GM12878 (cell line): ENCODE measurements at places on chromosomes 5 and 9. TPM values are rescaled to one million over a fixed set of nuclear protein-coding genes. Genes with fewer than 3 reads are reported as not detected.

Gene SCGB3A2
- 0.24 TPM in 1 of 2 replicates, not detected in the other for polyA plus RNA-seq

Gene CDKN2B-AS1
- 0.66 and 0.78 TPM in 2 replicates for polyA plus RNA-seq

Gene COL23A1
- polyA plus RNA-seq: 0.26 and 0.83 TPM in 2 replicates

Gene COL5A1
- polyA plus RNA-seq: 0.13 and 0.22 TPM in 2 replicates

Gene IL33
- 0.08 TPM in 1 of 2 replicates, not detected in the other for polyA plus RNA-seq

Gene GCNT4
- polyA plus RNA-seq: 0.04 TPM in 1 of 2 replicates, not detected in the other

Gene OR1Q1
- polyA plus RNA-seq: not detected in 2 replicates

Gene STPG3
- not detected in 2 replicates for polyA plus RNA-seq

Gene LHX3
- polyA plus RNA-seq: not detected in 2 replicates

Gene ZNF883
- 0.14 and 0.29 TPM in 2 replicates for polyA plus RNA-seq

Gene TIFAB
- polyA plus RNA-seq: not detected in 2 replicates

- no peaks in the 10 kb centered on the region for H3K36me3 ChIP-seq
- DNase-seq: no peak
- H3K4me3 ChIP-seq: no peak overlapping the region
- H3K27me3 ChIP-seq: no peaks in the 10 kb centered on the region
Observed at GRCh38 chr9:2215921-2216441, 200.8 kb downstream of the SMARCA2 start.

DNA sequence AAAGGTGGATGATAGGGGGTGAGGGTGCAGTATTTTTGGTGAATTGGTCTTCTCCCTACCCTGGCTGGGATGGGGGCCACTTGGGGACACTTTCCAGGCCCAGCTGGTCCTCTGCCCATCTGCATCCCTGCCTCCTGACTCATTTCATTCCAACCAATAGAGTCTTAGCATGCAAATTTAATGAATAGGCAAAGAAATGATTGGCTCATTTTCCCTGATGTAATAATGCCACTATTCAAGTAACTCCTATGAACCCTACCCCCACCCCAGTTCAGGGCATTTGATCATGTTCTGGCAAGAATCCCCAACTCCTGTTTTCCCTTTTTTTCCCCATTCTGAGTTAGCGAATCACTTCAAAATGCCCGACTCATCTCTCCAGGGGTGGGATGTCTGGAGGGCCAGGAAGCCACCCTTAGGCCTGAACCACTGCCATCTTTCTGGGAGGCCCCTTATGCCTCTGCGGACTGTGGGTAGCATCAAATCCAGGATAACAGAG is 56.7 kb downstream of the PCDH1 start:
- H3K27ac ChIP-seq: no peak overlapping the region
- no peak overlapping the region for H3K4me3 ChIP-seq
- DNase-seq: no peak
- no peaks in the 10 kb centered on the region for H3K36me3 ChIP-seq

- no peak for DNase-seq
- peaks cover 13% of the 10 kb centered on the region for H3K36me3 ChIP-seq
- H3K27me3 ChIP-seq: no peaks in the 10 kb centered on the region
- H3K27ac ChIP-seq: peak overlapping the region; percentile 10; the same call in 1 of the 2 replicates
Observed at GRCh38 chr5:179796877-179797608, 3.3 kb downstream of the LTC4S start.

GRCh38 chr9:75715360-75715759 is 175.1 kb upstream of the PCSK5 start:
- no peak for DNase-seq
- no peaks in the 10 kb centered on the region for H3K36me3 ChIP-seq
- H3K4me1 ChIP-seq: no peaks in the 10 kb centered on the region

- no peaks in the 10 kb centered on the region for H3K27me3 ChIP-seq
- no peak overlapping the region for H3K27ac ChIP-seq
- H3K4me1 ChIP-seq: no peaks in the 10 kb centered on the region
- H3K36me3 ChIP-seq: no peaks in the 10 kb centered on the region
Observed at GRCh38 chr9:137945581-137945980, 68.0 kb downstream of the CACNA1B start.

GRCh38 chr9:96203867-96204501 is 98.0 kb downstream of the HSD17B3 start:
- no peaks in the 10 kb centered on the region for H3K4me1 ChIP-seq
- no peak for DNase-seq
- no peaks in the 10 kb centered on the region for H3K27me3 ChIP-seq
- no peak overlapping the region for H3K27ac ChIP-seq

DNA sequence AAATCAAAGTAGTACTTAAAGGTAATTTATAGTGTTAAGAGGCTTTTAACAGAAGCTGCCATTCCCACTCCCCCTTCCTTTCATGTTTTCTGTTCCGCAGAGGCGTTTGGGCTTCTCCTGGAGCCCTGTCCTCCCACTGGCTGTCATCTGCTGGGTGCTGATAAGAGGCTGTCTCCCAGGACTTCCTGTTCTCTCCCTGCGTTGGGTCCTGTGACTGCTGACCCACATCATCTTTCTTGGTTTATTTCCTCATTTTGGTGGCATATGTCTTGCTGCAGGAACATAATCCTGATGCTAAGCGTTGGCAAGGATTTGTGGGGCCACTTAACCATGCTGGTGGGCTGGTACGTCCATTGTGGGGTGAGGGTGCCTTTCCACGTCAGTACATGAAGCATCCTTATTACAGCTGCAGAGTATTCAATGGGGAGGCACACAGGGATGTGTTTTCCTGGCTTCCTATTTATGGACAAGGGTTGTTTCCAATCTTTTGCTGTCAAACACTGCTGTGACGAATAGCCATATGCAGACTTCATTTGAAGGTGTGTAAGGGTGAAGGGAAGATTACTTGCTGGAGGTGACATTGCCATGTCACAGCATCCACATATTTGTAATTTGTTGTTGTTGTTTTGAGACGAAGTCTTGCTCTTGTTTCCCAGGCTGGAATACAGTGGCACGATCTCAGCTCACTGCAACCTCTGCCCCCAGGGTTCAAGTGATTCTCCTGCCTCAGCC is 22.3 kb upstream of the RNF130 start:
- no peaks in the 10 kb centered on the region for H3K36me3 ChIP-seq
- H3K4me1 ChIP-seq: no peaks in the 10 kb centered on the region
- no peaks in the 10 kb centered on the region; the same call in 1 of the 2 replicates for H3K27me3 ChIP-seq
- H3K27ac ChIP-seq: no peak overlapping the region
- H3K4me3 ChIP-seq: no peak overlapping the region

DNA sequence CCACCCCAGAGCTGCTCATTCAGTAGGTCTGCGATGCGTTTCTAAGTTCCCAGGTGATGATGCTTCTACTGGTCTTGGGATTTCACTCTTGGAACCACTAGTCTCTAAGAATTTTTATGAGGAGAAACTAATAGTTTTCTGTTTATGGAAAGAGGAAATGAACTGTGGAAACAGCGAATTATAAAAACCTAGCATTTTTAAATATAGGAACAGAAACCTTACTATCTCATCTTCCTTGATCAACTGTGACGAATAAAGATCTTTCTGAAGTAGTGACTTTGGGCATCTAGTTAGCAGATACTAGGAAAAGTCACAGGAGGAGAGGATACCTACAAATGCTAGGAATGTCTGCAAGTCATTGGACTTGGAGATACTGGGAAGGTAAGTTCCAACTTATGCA is 376.8 kb upstream of the RFX3 start:
- H3K27ac ChIP-seq: no peak overlapping the region
- DNase-seq: no peak
- no peak overlapping the region for H3K4me3 ChIP-seq
- H3K27me3 ChIP-seq: no peaks in the 10 kb centered on the region; the same call in 1 of the 2 replicates
- no peaks in the 10 kb centered on the region for H3K4me1 ChIP-seq
- no peaks in the 10 kb centered on the region for H3K36me3 ChIP-seq

DNA sequence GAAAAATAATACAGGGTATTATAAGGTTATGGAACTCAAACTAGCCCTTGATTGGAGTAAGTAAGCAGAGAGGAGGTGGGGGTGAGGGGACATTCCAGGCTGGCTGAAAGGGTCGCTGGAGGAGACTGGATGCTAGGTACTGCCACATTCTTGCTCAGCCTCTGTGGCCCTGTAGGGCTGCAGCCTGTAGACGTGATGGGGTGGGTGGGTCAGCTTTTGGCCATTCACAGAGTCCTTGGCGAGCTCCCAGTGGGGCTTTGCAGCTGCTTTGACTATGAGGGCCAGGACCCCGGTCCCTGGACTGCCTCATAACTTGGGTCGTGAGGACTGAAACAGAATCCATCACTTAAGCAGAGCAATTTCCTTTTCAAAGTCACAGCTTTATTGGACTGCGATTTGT is 4.2 kb upstream of the GDNF start:
- peaks cover 4% of the 10 kb centered on the region; the same call in 1 of the 2 replicates for H3K27me3 ChIP-seq
- H3K4me3 ChIP-seq: no peak overlapping the region
- no peak for DNase-seq
- peaks cover 8% of the 10 kb centered on the region for H3K4me1 ChIP-seq
- H3K27ac ChIP-seq: no peak overlapping the region
- H3K36me3 ChIP-seq: no peaks in the 10 kb centered on the region

DNA sequence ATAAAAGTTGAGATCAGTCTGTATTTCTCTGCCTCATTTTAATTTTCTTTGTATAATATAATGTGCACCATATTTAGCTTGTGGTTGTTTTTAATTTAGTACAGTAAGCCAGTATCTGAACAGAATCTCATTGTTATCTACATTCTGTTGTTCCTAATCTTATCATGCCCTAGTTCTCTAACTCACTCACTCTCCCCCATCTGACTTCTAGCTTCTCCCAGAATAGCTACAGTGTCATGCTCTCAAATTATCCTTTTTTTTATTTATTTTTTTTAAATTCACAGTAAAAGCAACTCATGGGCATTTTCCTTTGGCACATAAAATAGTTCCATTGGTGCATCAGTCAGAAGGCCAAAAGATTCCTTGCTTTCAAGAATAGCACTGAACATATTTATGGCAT is 156.6 kb downstream of the TRPM3 start:
- H3K36me3 ChIP-seq: no peaks in the 10 kb centered on the region
- no peak overlapping the region for H3K4me3 ChIP-seq
- H3K27me3 ChIP-seq: no peaks in the 10 kb centered on the region; the same call in 1 of the 2 replicates
- H3K27ac ChIP-seq: no peak overlapping the region
- no peaks in the 10 kb centered on the region for H3K4me1 ChIP-seq
- DNase-seq: no peak

DNA sequence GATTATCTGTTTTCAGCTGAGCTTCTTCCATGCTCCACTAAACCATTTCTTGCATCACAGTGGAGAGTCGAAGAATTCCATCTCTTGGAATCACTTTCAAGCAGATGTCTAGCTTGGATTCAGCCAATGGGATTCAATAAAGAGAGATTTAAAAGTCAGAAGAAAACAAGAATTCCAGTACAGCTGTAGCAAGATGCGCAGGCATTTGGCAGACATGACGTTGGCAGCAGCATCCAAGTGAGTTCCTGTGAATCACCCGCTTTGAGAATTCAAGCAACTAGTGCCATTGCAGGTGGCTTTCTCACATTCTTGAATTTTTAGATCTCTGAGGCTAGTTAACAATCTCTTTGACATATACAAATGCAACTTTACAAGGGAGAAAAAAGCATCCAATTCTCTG is 467.0 kb downstream of the CDH10 start:
- H3K36me3 ChIP-seq: no peaks in the 10 kb centered on the region
- H3K27me3 ChIP-seq: no peaks in the 10 kb centered on the region
- no peak overlapping the region for H3K4me3 ChIP-seq
- DNase-seq: no peak

- no peaks in the 10 kb centered on the region for H3K27me3 ChIP-seq
- no peak for DNase-seq
- H3K4me3 ChIP-seq: no peak overlapping the region
Observed at GRCh38 chr5:143187495-143187894, 216.0 kb downstream of the NR3C1 start.

DNA sequence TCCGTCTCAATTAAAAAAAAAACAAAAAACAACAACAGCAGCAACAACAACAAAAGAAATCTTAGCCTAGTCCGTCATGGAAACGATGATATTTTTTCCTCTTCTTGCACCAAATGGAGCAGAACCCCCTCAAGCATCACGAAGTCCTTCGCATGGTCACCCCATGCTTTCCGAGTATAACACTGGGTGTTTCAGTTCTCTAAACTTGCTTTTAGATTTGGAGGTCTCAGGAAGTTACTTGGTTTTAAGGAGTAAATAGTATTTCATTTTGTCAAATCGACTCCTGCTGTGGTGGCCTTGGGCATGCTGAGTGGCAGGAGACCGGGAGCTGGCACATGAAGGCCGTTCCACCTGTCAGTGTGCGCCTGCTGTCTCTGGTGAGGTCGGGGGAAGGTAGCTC is 118.5 kb upstream of the CACNA1B start:
- no peaks in the 10 kb centered on the region for H3K27me3 ChIP-seq
- H3K4me3 ChIP-seq: no peak overlapping the region
- peak overlapping the region; percentile 96 for H3K27ac ChIP-seq
- H3K36me3 ChIP-seq: peaks cover 58% of the 10 kb centered on the region

DNA sequence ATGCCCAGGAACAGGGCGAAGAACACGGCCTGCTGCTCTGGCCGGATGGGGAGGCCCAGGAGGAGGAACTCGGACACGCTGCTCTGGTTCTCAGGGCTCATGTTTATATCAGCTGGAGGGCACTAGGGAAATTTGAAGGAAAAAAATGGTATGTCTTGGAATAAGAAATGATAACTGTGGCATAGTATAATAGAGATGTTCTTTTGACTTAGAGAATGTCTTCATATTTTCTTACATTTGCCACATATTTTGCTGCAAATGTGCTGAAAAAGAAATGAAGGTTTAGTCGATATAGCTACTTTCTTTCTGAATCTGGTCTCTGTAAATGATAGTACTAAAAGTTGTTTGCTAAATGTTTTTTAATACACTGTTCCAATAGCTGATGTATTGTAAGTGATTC is at the start of gene OR1J1:
Gene OR1J1, minus strand, starts transcription at position 101 of the 400 bp plus-strand sequence. Its CDS starts 0 bp downstream, at position 101.
- H3K27ac ChIP-seq: no peak within 1 kb of the TSS
- H3K4me3 ChIP-seq: no peak within 1 kb of the TSS
- no peaks in the 10 kb centered on the region for H3K36me3 ChIP-seq
- H3K27me3 ChIP-seq: no peaks in the 10 kb centered on the region; the same call in 1 of the 2 replicates
- H3K4me1 ChIP-seq: no peaks in the 10 kb centered on the region
- no peak for DNase-seq

GRCh38 chr5:120769312-120769872 is 305.3 kb downstream of the PRR16 start:
- DNase-seq: no peak
- no peak overlapping the region for H3K27ac ChIP-seq
- no peaks in the 10 kb centered on the region for H3K4me1 ChIP-seq
- H3K36me3 ChIP-seq: no peaks in the 10 kb centered on the region

GRCh38 chr5:159671886-159672285 is 244.4 kb upstream of the ADRA1B start:
- no peak overlapping the region for H3K27ac ChIP-seq
- no peak overlapping the region for H3K4me3 ChIP-seq
- no peaks in the 10 kb centered on the region for H3K36me3 ChIP-seq
- H3K27me3 ChIP-seq: no peaks in the 10 kb centered on the region; the same call in 1 of the 2 replicates
- no peak for DNase-seq
- no peaks in the 10 kb centered on the region for H3K4me1 ChIP-seq

GRCh38 chr9:135924628-135925338 is 17.4 kb upstream of the CAMSAP1 start:
- H3K4me1 ChIP-seq: peaks cover 22% of the 10 kb centered on the region
- no peak overlapping the region for H3K27ac ChIP-seq
- H3K36me3 ChIP-seq: no peaks in the 10 kb centered on the region
- no peak for DNase-seq
- H3K4me3 ChIP-seq: no peak overlapping the region

GRCh38 chr5:1805736-1806135 is 4.5 kb downstream of the NDUFS6 start:
- DNase-seq: no peak
- H3K4me1 ChIP-seq: no peaks in the 10 kb centered on the region
- no peaks in the 10 kb centered on the region for H3K27me3 ChIP-seq
- peaks cover 31% of the 10 kb centered on the region for H3K36me3 ChIP-seq
- H3K27ac ChIP-seq: no peak overlapping the region
- no peak overlapping the region for H3K4me3 ChIP-seq
